ENCODE measurements at places on chromosomes 7 and 10. TPM values are rescaled to one million over a fixed set of nuclear protein-coding genes. Genes with fewer than 3 reads are reported as not detected.

The PTER gene
- 3.4 TPM for total RNA-seq

The PSD gene
- 18.8 TPM for total RNA-seq

The NEUROD6 gene
- not detected for total RNA-seq

The PTF1A gene
- not detected for total RNA-seq

The SH2B2 gene
- 8.9 TPM for total RNA-seq

The SYNPO2L gene
- 0.09 TPM for total RNA-seq

The ADRB1 gene
- not detected for total RNA-seq

The COL26A1 gene
- 41.9 TPM for total RNA-seq

The ELFN1 gene
- 5.0 TPM for total RNA-seq

The TSPAN33 gene
- 35.6 TPM for total RNA-seq

The CALML3 gene
- not detected for total RNA-seq

The MYOF gene
- total RNA-seq, result 37.4 TPM

- peak; percentile 64 for DNase-seq
These were observed 28.5 kb upstream of the LOXL4 start for GRCh38 chr10:98296524-98296923.

GRCh38 chr7:152081088-152081487 is 55.6 kb downstream of the GALNT11 start:
- DNase-seq, result no peak

- no peak for DNase-seq
These were observed 44.5 kb upstream of the CHCHD3 start for GRCh38 chr7:133126422-133126821.

- DNase-seq, result no peak
These were observed 41.0 kb downstream of the SNX10 start for GRCh38 chr7:26332698-26333097.

DNA sequence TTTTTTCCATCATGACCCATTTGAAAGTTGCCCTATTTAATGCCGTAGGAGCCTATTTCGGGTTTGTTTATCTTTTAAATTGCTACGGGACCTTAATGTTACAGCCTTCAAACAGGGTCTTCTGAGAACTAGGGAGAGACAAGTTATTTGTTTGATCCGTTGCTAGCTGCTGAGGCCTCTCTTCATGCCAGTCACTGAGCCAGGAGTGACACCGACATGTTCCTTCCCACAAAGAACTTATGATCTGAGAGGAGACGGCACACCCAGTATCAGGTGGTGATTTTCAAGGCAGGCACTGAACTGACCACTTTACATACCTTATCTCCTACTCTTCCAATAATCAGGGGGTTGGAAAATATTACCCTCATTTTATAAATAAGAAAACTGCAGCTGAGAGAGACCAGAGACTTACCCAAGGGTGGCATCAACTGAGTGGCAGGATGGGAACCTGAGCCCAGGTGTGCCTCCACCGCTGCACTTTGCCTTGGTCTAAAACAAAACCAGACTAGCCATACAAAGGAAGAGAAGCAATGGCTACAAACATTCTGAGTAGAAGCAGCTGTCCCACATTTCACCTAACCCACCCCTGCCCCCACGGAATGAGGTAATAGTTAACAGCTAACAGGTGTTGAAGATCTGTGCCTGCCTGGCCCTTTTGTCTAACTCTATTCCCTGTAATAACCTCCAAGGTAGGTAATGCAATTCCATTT is 40.5 kb downstream of the PPP1R3C start:
- no peak for DNase-seq

- peak; percentile 88 for DNase-seq
These were observed 224.4 kb downstream of the PTPRN2 start for GRCh38 chr7:158362912-158363905.

- DNase-seq, result no peak
These were observed 21.7 kb upstream of the PRSS58 start for GRCh38 chr7:142279601-142280000.

GRCh38 chr7:134084488-134085144 is 42.5 kb upstream of the LRGUK start:
- no peak for DNase-seq

DNA sequence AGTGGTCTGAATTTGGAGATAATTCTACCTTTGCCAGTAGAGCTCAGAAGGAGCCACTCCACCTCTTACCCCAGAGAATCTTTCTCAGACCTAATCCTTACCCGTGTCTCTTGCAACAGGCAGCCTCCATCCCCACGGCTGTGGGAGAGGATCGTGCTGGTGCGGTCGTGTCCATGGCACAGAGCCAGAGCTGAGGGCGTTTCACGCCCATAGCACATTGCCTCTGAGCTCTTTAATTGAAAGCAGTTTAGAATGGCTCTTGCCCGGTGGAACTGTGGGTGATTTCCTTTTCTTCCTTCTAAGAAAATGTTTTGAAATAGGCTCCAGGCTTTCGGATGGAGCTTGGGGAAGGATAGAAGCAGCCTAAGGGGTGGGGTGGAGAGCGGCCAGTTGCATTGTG is 41.5 kb downstream of the PRF1 start:
- peak; percentile 26 for DNase-seq

DNA sequence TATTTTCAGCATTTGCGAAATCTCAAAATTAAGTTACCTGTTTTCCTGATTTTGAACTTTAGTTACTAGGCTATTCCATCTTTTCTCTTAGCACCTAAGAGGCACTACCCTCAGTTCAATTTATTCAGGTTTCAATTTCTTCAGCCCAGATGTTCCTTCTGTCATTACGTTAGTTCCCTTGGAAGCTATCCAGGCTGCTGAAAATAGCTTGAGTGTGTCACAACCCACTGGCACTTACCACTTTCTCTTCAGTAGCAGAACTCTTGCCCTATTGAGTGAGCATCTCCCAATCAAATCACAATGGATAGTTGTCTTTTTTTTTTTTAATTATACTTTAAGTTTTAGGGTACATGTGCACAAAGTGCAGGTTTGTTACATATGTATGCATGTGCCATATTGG is 332.7 kb upstream of the LRGUK start:
- no peak for DNase-seq

- DNase-seq, result no peak
These were observed 646.2 kb upstream of the GRM3 start for GRCh38 chr7:85997515-85997914.

DNA sequence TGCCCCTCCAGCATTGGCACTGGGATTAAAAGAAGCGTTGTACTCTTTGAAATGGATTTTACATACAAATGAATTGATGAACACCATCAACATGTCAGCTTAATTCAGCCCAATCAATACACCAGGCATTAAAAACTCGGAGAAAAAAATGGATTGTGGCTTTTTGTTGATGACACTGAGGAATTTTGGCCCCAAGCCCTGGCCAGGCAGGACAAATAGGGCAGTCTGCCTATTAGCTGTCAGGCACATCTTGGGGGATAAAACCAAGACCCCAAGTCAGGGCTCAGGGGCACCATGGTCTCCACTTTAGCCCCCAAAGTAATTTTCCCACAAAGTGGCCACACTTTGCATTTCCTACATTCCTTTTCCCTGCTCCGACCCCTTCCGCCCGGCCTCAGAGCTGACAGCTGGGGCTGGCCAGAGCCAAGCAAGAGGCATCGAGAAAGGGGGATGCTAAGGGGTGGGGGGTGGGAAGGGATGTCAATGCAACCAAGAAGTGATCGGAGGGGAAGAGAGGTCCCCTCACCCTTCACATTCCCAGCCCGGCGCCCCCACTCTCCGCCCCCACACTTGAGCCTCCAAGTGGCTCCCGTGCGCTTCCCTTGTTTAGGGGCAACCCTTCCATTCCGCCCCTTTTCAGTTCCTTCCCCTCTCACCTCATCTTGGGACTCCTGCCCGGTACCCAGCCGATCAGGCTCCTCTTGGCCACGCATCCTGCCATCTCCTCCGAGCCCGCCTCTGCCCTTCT is 711 bp downstream of the HIP1 start:
- peak; percentile 80 for DNase-seq

GRCh38 chr7:65951837-65952578 is 30.0 kb downstream of the GUSB start:
- no peak for DNase-seq

DNA sequence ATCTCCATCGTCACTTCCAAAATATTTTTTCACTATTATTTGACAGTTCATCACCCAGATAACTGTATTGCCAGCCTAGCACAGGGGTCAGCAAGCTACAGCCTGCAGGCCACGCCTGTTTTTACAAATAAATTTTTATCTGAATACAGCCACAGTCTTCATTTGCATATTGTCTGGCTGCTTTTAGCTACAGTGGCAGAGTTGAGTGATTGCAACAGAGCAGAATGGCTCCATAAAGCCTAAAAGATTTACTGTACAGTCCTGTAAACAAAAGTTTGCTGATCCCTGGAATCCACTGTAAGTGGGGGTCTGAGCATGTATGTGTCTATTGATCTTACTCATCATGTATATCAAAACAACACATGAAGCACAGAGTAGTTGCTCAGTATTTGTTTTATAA is 45.9 kb upstream of the GNAI1 start:
- no peak for DNase-seq

- DNase-seq, result no peak
These were observed 27.7 kb upstream of the SLIT1 start for GRCh38 chr10:97213431-97213830.

GRCh38 chr10:86681047-86681446 is 12.7 kb downstream of the LDB3 start:
- no peak for DNase-seq

GRCh38 chr10:71683301-71683700 is 36.3 kb downstream of the C10orf105 start:
- DNase-seq, result no peak

- no peak for DNase-seq
These were observed 75.3 kb upstream of the GRB10 start for GRCh38 chr7:50857804-50858489.

DNA sequence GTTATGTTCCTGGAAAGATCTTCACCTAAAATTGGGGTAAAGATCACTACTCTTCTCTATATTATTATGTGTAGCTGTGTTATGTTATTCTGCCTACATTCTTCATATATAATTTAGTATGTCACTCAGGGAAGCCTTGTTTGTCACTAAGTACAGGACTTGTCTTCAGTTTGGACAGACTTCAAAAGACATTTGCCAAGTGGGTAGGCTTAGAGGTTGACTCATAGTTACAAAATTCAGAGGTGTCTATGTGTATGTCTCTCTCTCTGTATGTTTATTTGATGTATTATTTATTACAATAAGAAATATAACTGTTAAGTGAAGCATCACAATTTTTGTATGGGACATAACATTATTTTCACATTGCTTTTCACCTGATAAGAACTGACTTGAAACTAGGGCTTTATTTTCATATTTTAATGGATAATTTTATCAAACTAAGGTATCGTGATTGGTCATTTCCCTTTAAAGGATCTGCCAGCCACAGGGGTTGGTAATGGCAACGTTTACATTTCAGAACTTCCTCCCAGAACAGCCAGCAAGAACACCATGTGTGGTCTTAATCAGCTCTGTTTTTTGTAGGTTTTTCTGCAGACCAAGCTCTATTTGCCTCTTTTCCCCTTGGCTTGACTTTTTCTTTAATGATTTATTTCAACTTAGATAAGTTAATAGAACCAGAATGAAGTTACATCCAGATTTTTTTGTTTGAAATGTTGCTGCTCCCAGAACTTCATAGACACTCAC is 262.1 kb upstream of the CACNA2D1 start:
- DNase-seq, result no peak

DNA sequence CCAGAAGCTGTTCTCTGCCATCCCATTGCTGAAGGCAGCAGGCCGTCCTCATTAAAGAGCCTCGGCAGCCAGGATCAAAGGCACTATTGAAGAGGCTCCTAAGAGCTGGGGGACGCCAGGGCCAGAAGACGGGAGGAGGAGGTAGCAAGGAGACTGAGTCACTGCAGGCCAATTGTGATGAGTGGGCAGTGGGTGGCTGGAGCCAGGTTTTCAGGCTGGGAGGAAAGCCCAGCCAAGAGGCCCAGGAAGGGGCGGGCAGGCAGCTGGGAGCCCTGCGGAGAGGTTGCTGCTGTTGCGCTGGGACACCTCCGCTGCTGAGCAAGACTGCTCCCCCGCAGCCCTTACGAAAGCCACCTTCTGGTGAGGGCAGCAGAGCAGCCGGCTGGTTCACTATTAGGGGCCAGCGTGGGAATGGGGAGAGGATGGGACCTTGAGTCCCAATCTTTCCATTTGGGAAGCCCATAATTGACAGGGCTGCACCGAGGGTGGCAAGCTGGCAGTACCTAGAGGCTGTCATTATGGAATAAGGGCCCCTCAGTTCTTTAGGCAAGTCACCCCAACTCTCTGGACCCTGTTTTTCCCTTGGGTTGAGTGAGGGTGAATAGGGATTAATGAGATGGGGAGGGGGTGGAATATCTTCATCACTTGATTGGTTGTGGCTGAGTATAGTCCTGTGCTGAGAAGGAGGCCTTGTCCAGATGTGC is 48.4 kb downstream of the UNC5B start:
- peak; percentile 84 for DNase-seq

GRCh38 chr10:55742487-55742886 is 618.6 kb downstream of the ZWINT start:
- no peak for DNase-seq

DNA sequence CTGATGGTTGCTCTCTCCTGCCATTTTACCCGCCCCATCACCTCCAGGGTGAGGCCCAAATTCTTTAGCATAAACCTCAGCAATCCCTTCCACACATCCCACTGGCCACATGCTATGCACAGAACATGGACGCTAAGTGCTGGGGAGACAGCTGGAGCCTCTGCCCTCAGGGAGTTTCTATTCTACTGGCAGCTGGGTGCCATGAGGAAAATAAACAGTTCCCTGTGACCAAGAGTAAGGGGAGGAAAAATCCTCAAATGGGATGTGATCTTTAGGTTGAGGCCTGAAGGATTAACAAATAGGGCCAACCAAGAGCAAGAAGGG is 1.2 kb downstream of the PARP12 start:
- no peak for DNase-seq

GRCh38 chr7:101995121-101995520 is 177.7 kb downstream of the CUX1 start:
- no peak for DNase-seq

DNA sequence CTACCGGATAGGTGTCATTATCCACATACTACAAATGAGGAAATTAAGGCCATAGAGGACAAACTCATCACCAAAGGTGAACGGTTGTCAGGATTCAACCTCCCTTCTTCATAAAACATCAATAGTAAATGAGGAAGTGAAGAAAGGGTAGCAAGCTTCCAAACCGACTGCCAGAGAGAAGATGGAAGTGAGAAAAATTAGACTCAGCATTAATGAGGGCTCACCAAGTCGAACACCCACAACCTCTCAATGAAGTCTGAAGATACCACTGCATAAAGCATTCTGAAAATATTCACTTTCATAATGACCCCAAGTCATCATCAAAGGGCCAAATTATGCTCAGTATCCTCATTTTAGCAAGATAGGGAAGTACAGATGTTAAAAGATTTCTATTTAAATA is 29.6 kb downstream of the ABCB4 start:
- DNase-seq, result no peak

- DNase-seq, result peak; percentile 86
These were observed 536.0 kb upstream of the GALNT17 start for GRCh38 chr7:70595755-70596597.

- DNase-seq, result no peak
These were observed 78.4 kb upstream of the ADO start for GRCh38 chr10:62726142-62726541.
